Hematopoietic multipotent progenitor cell treated with erythropoietin and hydrocortisone succinate and interleukin-3 and kit ligand, for 17 days (in vitro differentiated cells): ENCODE measurements at places on chromosomes 2 and 18.

DNA sequence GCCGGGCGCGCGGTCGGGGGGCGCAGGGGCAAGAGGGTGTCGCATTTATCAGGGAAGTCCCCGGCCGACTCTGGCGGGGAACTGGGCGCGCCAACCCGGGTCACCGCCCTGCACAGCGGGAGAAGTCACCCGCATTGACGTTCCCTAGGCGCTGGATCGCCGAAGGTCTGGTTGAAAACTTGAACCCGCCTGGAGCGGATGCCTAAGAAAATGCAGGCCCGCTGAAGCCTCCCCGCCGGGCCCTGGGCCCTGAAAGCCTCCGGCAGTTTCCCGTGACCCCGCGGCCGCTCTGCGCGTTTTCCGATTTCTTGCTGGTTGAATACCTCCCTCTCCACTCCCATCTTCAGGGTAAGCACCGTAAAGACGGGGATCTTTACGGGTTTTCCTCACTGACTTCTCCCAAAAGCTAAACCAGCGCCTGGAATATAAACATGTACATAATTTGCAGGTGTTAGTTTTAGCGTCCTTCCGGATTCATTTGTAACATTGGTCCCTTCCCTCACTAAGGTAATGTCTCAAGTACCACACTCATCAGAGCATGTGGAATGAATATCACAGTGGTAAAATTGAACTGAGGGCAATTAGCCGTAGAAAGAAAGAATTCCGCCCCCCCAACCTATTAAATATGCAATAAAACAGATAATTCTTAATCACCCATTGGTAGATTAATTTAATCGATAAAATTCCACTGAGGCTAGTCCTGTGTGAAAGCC is 675 bp upstream of the SPIRE1 start:
- no peak for DNase-seq

DNA sequence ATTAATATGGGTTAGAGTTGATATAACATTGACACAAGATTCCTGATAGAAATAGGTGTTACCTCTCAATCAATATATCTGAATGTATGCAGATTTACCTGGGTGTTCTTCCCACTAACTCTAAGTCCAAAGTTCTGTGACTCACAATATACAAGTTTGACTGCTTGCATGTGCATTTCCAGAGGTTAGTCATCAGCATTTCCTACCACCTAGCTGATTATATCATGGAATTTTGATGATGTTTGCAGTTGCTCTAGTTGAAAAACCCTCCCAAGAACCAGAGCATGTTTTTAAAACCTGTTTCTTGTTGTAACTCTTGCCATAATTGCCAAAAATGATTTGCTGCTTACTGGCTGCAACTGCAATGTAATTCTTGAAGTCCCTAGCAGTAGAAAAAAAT is 15.0 kb upstream of the DSG1 start:
- DNase-seq = no peak

- DNase-seq = no peak
Observed at GRCh38 chr2:96739076-96739632, 710 bp downstream of the LMAN2L start.

GRCh38 chr2:11416186-11416585 is 49.8 kb downstream of the E2F6 start:
- no peak for DNase-seq

GRCh38 chr18:79367989-79368388 is 27.7 kb upstream of the NFATC1 start:
- no peak for DNase-seq

DNA sequence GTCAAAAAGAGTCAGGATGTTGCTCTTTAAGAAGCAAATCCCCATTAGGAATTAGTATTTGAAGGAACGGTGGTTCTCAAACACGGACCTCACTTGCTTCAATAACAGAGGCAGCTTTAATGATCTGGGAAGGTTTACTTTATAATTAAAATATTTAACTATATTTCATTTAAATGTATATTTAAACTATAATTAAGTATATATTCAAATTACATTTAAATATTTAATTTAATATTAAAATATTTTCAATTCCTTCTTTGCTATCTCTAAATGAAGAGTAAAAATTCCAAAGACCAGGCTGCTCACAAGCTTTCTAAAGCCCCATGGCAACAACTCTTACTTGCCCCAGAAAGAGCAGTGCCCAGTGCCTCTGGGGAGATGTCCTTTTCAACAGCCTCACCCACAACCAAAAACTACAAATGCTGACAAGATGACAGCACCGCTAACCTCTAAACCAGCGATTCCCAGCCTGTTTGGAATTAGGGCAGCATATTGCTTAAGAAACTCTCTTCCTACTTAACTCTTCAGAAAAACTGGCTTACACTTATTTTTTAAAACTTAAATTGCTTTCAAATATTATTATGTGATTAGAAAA is 62.9 kb upstream of the POU3F3 start:
- no peak for DNase-seq

DNA sequence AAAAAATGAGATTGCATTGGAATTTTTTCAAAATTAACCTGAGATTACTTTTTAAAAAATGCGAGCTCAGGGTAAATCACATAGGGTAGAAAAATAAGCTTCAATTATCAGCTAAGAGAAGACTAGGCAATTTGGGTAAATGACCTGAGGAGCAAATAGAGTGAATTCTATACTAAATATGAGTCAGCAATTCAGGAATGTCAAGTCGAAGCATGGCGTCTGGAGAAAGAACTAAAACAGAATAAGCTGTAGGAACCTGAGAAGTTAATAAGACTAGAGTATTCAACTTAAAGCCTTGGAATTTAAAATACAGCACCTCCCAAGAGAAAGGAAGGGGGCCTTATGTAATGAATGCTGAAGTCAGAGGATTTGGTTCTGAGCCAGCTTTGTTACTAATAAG is 487.0 kb downstream of the SUCLG1 start:
- no peak for DNase-seq

DNA sequence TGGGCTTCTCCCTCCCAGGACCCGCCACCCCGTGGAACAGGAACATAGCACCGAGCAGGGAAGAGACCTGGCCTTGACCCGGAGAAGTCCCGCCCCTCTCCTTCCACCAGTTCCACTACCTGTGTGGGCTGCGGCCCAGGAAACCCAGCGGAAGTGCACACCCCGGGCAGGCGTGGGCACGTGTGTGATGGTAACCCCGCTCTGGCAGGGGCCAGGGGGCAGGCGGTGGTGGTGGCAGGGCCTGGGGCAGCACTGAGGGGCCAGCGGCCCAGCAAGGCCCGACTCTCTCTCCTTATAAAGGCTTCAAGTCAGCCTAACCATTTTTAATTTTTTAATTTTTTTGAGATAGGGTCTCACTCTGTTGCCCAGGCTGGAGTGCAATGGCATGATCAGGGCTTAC is 129.0 kb upstream of the FAM98A start:
- no peak for DNase-seq

GRCh38 chr2:121329786-121330185 is 44.8 kb upstream of the TFCP2L1 start:
- no peak for DNase-seq

DNA sequence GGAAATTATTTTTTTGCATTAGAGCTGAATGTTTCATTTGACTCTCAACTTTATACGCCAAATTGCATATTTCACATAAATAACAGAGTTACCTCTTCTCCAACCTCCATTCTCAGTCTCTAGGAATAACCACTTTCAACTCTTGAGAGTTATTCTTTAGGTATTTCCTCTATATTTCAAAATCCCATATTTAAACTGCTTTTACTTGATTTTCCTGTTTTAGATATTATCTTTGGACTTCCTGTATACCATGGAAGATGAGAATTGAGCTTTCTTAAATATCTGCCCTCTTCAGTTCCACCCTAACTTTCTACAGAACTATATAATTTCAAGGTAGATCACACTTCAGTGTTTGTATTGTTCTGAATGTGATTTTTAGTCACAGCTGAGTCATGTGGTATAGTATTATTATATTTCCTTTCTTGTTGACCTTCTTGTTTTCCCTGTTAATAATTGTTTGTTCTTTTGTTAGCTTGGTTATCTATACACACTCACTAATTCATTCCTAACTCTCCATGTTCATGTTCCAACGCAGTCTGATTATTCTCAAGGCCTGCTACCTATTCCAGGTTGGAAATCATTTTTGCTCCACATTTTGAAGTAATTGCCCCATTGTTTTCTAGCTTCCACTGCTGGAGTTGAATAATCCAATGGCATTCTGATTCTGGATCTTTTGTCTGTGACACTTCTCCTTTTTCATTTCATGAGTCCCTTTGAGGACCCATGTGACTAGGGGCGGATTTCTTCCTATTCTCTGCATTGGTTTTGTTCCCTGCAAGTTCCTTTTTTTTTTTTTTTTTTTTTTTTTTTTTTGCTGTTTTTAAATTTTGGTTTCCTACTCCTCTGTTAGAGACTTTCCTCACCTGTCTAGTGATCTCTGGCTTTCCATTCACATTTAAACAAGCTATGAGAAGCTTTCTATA is 156.8 kb upstream of the RBMS1 start:
- DNase-seq = no peak

- DNase-seq = no peak
Observed at GRCh38 chr2:479031-479430, 191.1 kb upstream of the ALKAL2 start.
